ENCODE measurements at places on chromosomes 2 and 18.

DNA sequence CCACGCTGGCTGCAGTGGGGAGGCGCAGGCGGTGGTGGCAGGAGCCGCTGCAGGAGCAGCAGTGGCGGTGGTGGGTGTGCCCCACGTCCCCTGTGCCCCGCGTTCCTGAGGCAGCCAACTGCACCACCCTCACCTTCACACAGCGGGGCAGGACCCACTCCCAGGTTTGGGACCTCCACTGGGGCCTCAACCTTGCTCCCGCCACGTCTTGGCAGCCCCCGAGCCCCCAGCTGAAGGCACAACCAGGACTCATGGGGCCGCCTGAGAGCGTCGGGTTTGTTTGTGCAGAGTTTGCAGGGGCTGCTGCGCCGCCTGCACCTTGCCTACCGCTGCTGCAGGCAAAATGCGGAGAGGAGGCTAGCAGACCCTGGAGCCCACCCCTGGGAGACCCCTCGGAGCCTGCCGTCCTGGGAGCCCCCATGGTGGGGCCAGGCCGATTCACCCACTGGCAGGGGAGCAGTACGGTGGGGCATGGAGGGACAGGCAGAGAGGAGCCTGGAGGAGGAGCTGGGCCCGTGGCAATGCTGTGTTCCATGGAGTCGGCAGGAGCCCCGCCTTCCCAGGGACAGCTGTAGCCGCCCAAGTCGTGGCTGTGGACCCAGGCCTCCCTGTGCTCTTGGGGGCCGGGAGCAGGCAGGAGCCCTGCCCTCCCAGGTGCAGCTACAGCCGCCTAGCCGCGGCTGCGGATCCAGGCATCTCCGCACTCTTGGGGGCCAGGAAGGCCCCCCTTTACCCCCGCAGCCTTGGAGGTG, 14.7 kb upstream of the EML6 start:
- DNase-seq = no peak

GRCh38 chr2:27135478-27135955, 1.1 kb upstream of the PREB start:
- no peak for DNase-seq

GRCh38 chr2:179297927-179298326, 33.3 kb upstream of the SESTD1 start:
- no peak for DNase-seq

DNA sequence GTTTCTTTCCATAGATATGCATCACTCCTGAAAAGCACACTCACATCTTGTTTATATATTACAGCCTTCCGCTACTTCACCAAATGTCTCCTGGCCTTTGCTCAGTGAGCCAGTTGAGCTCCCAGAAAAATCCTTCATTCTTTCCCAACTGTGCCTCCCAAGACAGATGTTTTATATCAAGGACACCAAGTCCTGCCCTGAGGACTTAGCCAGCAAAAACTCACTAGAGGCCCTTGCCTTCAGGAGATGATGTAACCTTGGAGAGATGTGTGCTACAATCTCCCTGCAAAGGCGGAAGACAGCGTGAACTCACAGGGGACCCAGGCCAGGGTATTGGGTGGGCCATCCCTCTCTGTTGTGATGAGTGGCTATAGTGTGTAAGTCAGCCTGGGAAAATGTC, 86.1 kb upstream of the CTAGE1 start:
- DNase-seq = no peak

DNA sequence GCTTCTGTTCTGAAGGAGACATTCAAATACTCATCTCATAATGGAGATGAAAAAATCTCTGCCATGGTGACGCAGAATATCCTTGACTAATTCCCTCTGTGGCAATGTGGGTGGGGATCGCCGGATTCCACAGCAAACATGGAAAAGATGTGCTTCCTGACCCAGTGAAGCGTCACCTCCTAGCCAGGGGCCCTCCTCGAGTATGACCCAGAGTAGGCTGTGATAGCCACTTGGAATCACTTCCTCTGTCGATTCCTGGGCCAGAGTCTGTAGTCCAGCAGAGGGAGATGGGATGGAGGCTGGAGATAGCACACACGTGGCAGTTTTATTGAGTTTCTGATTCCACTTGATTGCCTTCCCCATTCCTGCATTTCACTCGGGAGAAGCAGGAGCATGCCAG, 36.8 kb downstream of the DRC1 start:
- DNase-seq = no peak

DNA sequence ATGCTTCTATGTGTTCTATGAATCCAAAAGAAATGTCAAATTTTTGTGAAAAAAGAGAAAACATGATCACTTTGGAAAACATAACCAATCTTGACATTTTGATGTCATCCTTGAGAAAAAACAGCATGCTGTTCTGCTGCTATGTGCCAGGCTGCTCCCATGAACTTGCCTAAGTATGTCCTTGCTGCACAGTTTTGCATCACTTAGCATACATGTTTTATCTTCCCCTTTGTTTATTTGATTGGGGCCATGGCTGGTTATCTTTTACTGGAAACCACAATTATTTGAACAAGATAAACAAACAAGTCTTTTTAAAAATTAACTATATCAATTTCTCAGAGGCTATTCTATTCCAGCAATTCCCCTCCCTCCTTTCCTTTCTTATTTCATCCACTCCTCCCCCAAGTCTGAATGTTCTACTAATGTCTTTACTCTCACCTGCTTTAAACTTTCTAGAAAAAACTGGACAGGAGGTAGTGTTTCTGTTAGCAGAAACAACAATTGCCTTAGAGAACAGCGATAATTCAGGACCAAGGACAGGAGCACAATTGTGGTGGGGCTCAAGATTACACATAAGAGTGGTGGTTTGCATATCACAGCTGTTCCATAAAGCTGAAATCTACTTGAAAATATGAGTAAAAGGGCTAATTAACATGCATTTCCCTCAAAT, 6.7 kb downstream of the AOX1 start:
- DNase-seq = no peak

GRCh38 chr2:154386186-154386585, 312.3 kb upstream of the KCNJ3 start:
- no peak for DNase-seq

DNA sequence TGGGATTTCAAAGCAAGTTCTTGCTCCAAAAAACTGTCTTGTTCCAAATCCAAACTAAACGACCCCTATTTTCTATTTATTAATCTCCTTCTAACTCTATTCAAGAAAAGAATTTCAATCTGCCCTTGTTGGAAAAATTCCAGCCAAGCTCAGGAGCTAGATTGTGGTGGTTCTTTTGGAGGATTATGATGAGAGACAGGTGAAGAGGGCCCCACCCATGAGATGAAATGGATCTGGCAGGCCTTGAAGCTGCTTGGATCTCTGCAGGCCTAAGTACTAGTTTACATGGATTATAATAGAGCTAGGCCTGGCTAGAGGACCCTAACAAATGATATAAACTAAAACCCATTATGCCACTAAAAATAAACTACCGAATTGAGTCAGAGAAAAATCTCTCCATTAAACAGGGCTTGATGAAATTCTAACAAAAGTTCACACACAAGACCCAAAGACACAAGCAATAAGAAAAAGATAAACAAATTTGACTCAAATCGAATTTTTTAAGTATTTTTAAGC, 101.6 kb downstream of the GFPT1 start:
- DNase-seq = no peak

- no peak for DNase-seq
Observed at GRCh38 chr2:44942304-44943030, 965 bp downstream of the SIX3 start.
